ENCODE measurements at places on chromosomes 2 and 18. TPM values are rescaled to one million over a fixed set of nuclear protein-coding genes. Genes with fewer than 3 reads are reported as not detected.

GRCh38 chr2:118852605-118853128, 5.2 kb upstream of the EN1 start:
- peak overlapping the region; percentile 34 for H3K27ac ChIP-seq
- peaks cover 14% of the 10 kb centered on the region for H3K4me1 ChIP-seq
- H3K27me3 ChIP-seq, result peaks cover 93% of the 10 kb centered on the region
- DNase-seq, result no peak
- H3K4me3 ChIP-seq, result no peak overlapping the region

Gene MYCN
- not detected for total RNA-seq

Gene ANKAR
- 9.3 TPM for total RNA-seq

- H3K27me3 ChIP-seq, result peaks cover 31% of the 10 kb centered on the region
- no peaks in the 10 kb centered on the region for H3K36me3 ChIP-seq
- H3K4me3 ChIP-seq, result no peak overlapping the region
- H3K4me1 ChIP-seq, result no peaks in the 10 kb centered on the region
- no peak for DNase-seq
Measured at GRCh38 chr2:237498341-237498740, 11.3 kb downstream of the MLPH start.

- H3K27me3 ChIP-seq, result no peaks in the 10 kb centered on the region
- peaks cover 44% of the 10 kb centered on the region for H3K36me3 ChIP-seq
- H3K4me3 ChIP-seq, result no peak overlapping the region
- H3K4me1 ChIP-seq, result peaks cover 30% of the 10 kb centered on the region
Measured at GRCh38 chr2:229856413-229856812, 65.4 kb downstream of the TRIP12 start.
